ENCODE measurements at places on chromosomes 12 and 14.

DNA sequence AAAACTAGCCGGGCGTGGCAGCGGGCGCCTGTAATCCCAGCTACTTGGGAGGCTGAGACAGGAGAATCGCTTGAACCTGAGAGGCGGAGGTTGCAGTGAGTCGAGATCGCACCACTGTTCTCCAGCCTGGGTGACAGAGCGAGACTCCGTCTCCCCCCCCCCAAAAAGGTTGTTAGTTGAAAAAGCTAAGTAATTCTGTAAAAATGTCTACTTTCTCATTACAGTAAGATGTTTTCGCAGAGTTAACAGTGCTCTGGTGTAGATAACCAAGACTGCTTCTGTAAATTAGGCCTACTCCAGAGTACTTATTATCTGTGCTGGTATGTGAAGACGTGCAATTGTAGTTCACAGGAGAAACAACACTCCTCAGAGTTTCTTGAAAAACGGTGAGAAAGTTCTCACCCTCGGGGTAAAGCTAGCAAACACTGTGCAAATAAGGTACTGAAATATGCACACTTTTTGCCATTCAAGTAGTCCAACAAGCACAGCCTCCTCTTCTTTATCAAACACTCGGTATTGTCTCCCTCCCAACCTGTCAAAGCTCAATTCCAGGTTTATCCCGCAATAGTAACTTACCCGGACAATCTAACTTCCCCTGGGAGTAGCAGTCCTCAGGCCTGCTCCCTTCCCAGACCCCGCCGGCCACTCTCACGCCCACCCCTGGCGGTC lies 974 bp downstream of the BTBD7 start:
- DNase-seq: peak; percentile 12

- DNase-seq: no peak
These were observed 23.3 kb downstream of the RNF34 start for GRCh38 chr12:121423253-121423652.

DNA sequence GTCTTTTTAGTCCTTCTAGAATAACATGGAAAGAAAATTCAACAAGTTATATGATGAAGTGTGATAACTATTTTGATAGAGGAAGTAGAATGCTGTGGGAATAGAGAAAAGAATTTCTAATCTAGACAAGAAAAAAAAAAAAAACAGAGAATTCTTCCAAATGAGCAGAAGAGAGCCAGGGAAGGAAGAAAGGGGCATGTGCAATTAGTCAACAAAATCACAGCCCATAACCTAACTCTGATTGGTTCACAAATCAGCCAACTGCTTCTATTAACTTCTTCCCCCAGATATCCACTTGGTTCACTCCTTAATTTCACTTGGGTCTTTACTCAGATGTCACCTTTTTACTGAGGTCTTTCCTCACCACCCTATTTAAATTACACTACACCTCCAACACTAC lies 69.5 kb downstream of the BTG1 start:
- no peak for DNase-seq

GRCh38 chr14:100199240-100199860 lies 39.6 kb upstream of the YY1 start:
- no peak for DNase-seq

GRCh38 chr12:120771097-120771496 lies 45.5 kb downstream of the ACADS start:
- no peak for DNase-seq

GRCh38 chr12:27316947-27317346 lies 15.7 kb upstream of the BMAL2 start:
- DNase-seq: no peak

GRCh38 chr12:52818388-52818787 lies 4.5 kb upstream of the KRT4 start:
- DNase-seq: no peak

GRCh38 chr12:5514545-5514944 lies 82.6 kb downstream of the NTF3 start:
- DNase-seq: no peak

DNA sequence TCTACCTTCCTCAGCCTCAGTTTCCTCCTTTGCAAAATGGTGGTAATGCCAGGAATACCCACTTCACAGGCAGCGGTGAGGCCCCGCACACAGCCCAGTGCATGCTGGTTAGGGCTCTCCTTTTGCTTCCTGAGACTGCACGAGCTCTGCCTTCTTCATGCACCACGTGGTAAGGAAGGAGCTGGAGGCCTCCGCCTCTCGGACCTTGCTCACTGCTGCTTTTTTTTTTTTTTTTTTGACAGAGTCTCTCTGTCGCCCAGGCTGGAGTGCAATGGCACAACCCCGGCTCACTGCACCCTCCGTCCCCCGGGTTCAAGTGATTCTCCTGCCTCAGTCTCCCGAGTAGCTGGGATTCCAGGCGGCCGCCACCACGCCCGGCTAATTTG lies 18.1 kb downstream of the TAMALIN start:
- DNase-seq: no peak

DNA sequence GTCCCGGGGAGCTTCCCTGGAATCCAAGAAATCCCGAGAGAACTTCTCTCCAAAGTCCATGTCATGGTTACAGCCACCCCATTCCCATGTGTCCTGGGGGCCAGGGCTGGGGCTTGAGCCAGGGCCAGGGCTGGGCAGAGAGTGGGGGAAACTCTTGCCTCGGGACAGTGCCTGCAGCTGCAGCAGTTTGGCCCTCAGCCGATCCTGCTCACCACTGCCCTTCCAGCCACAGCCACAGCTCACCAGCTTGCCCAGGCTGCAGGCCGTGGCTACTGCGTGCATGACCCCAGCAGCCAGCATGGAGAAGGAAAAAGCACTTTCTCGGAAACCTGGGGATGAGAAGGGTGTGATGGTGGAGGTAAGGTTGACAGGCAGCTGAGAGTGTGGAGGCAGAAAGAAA lies 3.5 kb downstream of the WNT10B start:
- no peak for DNase-seq
